NCI-H1092 (cell line): ENCODE measurements at places on chromosomes 13 and 19.

DNA sequence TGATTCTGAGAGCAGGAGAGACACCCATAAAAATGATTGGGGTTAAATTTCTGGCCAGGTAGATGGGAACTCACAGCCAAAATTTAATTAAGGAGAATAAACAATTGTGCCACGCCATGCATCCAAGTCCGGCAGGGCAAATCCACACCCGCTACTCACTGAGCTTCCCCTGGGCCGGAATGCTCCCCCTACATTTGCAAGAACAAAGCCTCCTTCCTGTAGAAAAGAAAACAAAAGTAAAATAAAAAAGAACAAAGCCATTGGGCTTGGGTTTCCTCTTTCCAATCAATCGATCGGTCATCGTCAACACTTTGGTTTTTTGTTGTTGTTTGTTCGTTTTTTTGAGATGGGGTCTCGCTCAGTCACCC, 30.2 kb upstream of the TFDP1 start:
- no peak for DNase-seq

DNA sequence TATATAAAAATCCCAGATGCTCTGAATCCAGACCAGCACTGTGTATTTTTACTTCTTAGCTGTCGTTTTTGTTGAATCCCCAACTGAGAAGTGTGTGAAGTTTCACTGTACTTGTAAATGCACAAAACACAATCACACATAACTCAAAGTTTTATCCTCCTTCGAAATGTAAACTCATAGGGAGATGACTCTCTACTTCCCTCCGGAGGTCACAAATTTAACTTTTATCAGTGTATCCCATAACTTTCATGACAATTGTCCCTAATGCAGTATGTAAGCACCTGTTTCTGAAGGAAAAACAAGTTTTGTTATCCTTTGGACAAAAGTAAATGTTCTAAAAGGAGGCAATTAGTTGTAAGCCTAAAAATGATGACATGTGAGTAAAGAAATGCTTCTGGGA, 665.0 kb upstream of the SLITRK6 start:
- DNase-seq: no peak

- no peak for DNase-seq
Measured at GRCh38 chr13:99566125-99567083, 65.1 kb downstream of the TM9SF2 start.

- DNase-seq: no peak
Measured at GRCh38 chr19:58474291-58474996, 1.7 kb upstream of the ZNF446 start.

DNA sequence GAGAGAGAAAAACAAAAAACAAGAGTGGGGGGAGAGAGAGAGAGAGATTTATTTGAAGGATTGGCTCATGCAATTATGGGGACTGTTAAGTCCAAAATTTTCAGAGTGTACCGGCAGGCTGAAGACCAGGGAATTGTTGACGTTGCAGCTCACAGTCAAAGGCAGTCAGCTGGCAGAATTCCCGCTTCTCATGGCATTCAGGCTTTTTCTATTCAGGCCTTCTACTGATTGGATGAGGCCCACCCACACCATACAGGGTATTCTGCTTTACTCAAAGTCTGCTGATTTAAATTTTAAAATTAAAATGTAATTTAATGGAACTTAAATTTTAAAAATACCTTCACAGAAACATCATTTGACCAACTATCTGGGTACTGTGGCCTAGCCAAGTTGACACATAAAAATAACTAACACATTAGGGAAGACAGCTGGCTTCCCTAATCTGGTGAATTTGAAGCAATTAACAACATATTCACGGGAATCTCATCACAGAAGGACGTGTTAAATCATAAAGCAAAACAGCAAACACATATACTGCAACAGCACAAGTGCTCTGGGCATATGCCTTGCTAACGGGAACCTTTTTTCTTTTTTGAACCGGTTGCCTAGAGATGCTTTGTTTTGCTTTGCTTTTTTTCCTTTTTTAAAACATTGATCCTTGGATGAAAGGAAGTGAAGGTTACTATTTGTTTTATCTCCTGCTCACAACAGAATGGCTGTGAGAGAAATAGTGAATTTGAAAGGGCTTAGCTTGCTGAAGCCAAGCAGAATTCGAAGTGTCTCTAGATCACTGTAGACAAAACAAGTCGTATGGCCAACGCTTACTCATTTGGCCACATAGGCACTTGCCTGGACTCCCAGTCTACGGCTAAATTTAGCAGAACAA, 505.1 kb downstream of the IRS2 start:
- DNase-seq: no peak

DNA sequence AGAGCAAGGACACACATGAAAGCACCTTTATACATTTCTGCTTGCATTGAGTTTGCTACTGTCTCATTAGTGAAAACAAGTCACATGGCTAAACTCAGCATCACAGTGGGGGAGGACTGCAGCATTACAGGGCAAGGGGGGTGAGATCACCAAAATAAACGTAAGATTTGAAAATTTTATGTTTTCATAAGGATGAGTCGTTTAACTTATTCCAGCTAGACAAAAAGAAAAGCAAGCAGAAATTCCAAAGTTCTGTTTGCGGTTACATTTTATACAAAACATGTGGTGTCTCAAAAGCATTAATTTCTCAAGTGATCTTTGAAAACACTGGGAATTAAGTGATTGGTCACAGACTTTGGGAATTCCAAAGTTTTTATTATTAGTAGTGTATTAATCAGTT, 261.4 kb upstream of the RXFP2 start:
- DNase-seq: no peak

DNA sequence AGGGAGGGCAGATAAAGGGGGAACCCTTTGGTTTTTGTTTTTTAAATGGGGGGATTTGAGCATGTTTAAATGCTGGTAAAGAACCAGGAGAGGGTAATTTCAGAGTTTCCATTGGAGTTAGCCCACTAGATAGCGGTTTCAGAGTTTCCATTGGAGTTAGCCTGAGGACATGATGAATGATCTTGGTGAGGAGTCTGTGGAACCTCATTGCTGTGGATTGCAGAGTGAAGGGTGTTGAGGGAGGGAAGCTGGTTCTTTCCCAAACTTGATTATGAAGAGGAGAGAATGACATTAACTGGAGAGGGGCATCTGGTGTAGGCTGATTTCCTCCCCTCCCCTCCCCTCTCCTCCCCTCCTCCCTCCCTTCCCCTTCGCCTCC, 5.0 kb downstream of the WASF3 start:
- DNase-seq: no peak
